NCI-H1436 treated with DMSO at 0.1 percent for 48 hours (cell line): ENCODE measurements at places on chromosomes 4 and X.

DNA sequence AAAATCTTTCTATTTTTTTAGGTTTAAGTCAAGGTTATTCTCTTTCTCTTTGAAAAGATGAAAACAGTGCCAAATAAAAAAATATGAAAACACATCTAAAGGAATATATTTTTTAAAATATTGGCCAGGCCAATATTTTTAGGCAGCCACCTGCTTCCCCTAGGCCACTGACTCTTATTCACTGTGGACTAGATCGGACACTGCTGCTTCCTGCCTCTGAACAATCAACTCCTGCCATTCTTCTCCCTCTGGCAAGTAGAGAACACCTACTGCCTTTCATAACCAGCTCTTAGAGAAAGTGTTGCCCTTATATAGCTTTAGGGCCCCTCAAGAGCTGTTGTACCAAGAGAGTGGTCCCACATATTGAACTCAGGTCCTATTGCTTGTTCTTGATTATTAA, 529.2 kb downstream of the RAPGEF2 start:
- DNase-seq, result no peak

- DNase-seq, result no peak
Measured at GRCh38 chr4:111209706-111210105, 586.8 kb upstream of the PITX2 start.

- no peak for DNase-seq
Measured at GRCh38 chrX:112687189-112687691, 7.5 kb upstream of the LHFPL1 start.

DNA sequence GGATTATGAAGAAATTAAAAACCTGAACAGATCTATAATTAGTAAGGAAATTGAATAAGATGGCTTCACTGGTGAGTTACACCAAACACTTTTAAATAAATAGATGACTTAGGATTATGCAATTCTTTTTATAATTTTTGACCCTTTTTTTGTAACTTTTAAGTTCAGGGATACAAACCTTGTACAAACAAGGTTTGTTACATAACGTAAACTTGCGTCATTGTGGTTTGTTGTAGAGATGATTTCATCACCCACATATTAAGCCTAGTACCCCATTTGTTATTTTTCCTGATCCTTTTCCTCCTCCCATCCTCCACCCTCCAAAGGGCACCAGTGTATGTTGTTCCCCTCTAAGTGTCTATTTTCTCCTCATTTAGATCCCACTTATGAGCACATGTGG, 75.7 kb downstream of the CPEB2 start:
- no peak for DNase-seq

DNA sequence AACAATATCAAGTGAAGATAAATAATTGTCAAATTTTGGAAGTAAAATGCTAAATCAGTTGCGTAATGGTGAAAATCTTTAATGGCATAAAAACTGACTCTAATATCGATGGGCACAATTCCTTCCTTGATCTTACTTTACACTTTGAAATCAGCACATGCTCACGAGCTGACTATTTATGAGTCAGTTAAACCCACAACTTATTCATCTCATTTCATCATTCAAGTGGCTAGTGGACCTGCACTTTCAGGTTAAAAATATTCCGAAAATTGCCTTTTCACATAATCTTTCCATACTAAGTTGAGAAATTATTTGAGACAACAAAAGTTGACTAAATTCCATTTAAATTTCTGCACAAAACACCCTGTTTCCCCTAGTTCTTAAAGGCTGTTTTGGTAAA, 582.1 kb upstream of the TENM3 start:
- DNase-seq, result no peak

GRCh38 chr4:77465271-77465670, 140.3 kb upstream of the CXCL13 start:
- DNase-seq, result no peak

DNA sequence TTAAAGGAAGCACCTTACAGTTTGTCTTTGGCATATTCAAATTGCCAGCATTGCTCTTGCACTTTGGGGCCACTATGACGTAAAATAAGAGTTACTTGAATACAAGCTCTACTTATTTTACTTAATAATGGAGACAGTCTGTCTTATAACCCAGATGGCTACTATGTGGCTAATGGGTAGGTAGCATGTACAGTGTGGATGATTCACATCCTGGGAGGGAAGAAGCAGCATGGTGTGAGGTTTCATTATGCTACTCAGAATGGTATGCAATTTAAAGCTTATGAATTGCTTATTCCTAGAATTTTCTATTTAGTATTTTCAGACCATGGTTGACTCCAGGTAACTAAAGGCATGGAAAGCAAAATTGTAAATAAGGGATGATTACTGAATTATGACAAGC, 761.8 kb upstream of the ATOH1 start:
- DNase-seq, result no peak

- no peak for DNase-seq
Measured at GRCh38 chrX:40646489-40647306, 663 bp downstream of the CXorf38 start.

GRCh38 chr4:174538123-174538875, 16.0 kb upstream of the HPGD start:
- no peak for DNase-seq

DNA sequence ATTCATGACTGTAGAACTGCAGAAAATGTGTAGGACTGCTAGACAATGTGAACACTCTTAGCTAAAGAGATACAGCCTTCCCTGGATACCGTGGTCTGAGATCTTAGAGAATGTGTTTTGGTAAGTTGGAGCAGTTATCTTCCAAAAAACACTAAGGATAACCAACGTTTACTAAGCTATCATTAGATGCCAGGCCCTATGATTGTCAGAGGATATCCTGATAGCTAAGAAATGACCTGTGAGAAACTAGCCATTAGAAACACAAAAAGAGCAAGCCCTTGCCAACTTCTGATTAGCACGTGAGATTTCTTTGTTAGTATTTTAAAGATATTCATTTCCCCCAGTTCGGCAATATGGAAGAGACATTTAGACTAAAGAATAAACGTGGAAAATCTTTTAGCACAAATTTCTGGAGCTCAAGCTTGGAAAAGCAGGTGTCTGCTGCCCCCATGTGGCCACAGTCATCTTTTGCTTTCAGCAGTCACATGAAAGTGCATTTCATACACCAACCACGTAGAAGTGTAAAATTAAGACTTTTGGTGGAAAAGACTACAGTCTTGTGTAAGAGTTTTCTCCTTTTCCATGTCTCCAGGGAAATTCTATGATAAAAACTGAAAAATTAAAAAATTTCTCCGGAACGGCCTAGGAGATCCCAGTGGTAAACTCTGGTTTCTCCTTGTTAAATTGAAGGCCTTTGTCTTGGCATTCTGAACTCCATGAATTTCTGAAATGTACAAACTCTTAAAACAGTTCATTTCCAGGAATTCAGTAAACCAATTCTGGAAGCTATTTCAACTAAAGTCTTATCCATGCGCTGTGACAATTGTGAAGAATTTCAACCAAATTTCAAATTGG, 136.4 kb downstream of the ZNF674 start:
- no peak for DNase-seq

DNA sequence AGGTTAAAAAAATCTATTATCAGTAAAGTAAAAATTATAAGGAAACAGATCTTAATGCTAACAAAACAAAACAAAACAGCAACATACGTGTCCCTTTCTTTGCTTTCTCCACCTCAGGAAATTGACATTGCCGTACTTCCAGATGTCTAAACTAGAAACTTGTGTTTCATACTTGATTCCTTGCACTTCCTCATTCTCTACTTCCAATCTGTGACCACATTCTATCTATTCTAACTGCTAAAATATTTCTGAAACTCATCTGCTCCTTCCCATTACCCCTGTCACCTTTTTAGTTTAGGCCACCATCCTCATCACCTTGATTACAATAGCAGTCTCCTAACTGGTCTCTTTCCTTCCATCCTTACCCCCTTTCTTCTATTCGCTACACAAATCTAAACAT, 22.5 kb upstream of the RPA4 start:
- DNase-seq, result no peak

DNA sequence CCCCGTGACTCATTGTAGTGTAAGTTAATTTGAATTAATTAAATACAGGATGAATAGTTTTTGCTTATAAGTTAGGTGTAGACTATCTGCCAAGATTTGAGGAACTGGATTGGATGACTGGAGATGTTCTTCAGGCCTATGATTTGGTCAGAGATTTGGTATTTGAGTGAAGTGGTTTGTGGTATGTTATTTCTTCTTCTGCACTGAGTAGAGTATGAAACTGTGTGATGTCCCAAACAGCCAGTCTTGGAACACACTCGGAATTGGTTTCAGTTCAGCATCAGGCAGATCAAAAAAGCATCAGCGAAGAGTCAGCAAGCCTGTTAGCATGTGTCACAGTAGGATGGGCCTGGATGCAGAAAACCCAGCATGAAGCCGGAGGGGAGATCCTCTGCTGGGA, 294.1 kb downstream of the ARHGAP10 start:
- no peak for DNase-seq

DNA sequence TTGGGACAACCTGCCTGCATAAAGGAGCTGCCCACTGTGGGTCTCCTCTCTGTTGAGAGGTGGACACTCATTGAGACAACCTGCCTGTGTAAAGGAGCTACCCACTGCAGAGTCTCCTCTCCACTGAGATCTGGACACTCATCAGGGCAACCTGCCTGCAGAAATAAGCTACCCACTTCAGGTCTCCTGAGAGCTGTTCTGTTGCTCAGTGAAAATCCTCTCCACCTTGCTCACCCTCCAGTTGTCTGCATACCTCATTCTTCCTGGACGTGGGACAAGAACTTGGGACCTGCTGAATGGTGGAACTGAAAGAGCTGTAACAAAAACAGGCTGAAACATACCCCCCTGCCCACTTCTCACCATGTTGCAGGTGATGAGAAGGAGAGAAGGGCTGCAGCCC, 59.9 kb upstream of the CDKN2AIP start:
- DNase-seq, result no peak

DNA sequence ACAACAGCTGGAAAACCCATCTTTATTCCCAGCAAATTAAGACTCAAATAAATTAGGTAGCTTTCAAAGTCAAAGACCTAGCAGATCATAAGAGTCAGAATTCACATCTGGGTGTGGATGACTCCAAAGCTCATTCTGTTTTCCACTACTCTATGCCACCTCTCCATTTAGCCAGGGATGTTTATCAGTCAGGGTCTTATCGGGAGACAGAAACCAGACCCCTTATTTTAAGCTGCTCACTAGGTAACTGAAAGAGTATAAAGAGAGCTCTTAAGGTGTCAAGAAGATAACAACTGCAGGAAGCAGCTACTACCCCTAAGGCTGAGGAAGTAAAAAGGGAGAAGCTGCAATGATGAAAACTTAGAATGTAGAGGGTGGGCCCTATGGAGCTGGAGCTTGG, 333.7 kb upstream of the KLF3 start:
- DNase-seq, result no peak
